ENCODE measurements at places on chromosomes 4 and X. TPM values are rescaled to one million over a fixed set of nuclear protein-coding genes. Genes with fewer than 3 reads are reported as not detected.

DNA sequence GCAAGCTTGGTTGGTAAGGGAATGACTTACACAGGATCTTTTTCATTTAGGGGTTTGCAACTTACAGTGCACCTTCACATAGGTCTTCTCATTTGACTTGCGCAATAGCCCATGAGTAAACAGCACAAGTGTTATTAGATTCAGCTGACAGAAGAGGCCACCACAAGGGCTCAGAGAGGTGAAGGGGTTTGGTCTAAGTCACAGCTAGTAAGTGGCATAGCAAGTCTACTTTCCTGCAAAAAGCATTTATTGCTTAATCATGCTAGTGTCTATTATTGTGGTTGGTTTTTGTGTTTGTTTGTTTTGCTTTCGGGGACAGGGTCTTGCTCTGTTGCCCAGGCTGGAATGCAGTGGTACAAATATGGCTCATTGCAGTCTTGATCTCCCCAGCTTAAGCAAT lies 83.3 kb downstream of the SPRY1 start:
- DNase-seq: no peak

GRCh38 chr4:119032921-119033685 lies 102.5 kb upstream of the MYOZ2 start:
- no peak for DNase-seq

DNA sequence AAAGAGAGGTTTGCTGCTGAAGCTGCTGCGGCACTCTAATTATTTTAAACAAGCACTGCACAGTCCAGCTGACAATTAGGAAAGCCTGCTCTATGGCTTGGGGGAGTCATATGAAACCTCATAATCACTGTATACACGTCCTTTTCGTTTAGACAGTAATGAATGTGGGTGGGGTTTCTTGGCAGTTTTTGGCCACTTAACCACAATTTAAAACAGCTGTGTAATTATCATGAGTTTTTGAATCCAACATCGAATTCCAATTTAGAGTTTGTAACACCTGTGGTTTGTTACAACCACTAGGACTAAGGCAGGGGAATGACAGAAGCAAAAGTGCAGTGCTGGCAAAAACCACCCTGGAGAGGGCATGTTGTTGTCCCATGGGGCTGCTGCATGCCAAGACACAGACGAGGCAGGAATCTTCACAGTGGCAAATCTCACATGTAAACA lies 99.5 kb downstream of the CXXC4 start:
- DNase-seq: no peak

- peak; percentile 1 for DNase-seq
These were observed 109.4 kb downstream of the DLG3 start for GRCh38 chrX:70554081-70554480.

GRCh38 chr4:86927843-86928395 lies 6.9 kb upstream of the AFF1 start:
- peak; percentile 98 for DNase-seq

GRCh38 chrX:38898261-38898660 lies 97.0 kb downstream of the MID1IP1 start:
- DNase-seq: no peak

Gene KCND1
- total RNA-seq: 3.0 TPM

GRCh38 chrX:37468124-37468739 lies 103.2 kb upstream of the LANCL3 start:
- no peak for DNase-seq

- no peak for DNase-seq
These were observed 294.2 kb upstream of the CT83 start for GRCh38 chrX:116756958-116757357.

GRCh38 chr4:7422898-7423180 lies 11.9 kb downstream of the PSAPL1 start:
- DNase-seq: no peak

DNA sequence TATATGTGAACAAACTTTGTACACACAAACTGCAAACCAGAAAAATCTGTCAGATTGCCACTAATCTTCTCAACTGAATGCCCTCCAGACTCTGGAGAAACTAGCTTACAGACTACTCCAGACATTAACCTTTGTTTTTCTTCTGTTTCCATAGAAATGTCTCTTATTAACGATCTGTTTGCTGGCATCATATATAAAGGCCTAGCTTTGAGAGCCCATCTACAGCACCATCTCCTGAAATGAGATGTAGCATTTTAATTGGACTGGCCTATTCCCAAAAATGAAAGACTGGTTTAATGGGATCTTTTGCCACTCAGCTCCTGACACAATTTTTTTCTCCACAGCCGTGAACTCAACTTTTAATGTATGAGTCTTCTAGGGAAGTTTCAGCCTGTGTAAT lies 266.0 kb upstream of the IL1RAPL1 start:
- no peak for DNase-seq

DNA sequence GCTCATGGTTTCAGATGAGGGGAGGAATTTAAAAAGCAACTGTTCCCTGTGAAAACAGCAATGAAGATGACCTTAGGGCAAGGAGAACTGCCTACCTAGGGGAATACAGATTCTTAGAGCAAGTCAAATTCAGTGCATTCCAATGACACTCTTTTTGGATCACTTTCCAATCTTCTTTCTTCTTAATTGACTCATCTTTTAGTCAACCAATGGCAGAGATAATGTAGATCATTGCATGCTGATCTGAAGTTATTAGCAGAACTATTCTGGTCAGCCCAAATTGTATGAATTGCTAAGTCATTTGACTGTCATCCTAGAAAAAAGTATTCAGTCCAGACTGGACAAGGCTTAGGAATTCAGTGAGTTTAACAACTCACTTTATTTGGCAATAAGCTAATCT lies 12.6 kb upstream of the NR3C2 start:
- no peak for DNase-seq

Gene HDX
- 2.0 TPM for total RNA-seq

- no peak for DNase-seq
These were observed 65.5 kb upstream of the HS3ST1 start for GRCh38 chr4:11494232-11494631.

DNA sequence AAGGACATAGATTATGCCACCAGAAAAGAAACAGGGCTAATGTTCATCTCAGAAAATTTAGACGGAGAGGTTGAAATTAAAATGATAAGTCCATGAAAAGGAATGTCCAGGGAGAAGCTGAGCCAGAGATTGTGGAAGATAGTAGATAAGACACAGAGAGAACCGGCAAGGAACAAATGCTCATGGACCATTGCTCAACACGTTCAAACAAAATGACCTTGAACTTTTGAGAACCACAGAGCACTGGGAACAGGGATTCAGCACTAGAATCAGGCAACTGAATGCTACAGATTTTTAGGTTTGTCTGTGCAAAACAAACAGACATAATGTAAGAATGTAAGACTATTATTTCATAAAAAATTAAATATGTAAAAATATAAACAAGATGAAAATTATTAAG lies 206.3 kb downstream of the PDGFC start:
- DNase-seq: peak; percentile 24

Gene CTSO
- total RNA-seq: 2.5 TPM

Gene SLIT2
- 124 TPM for total RNA-seq

GRCh38 chr4:65023081-65023480 lies 613.8 kb upstream of the TECRL start:
- no peak for DNase-seq

Gene ERAS
- total RNA-seq: not detected

Gene RAB9A
- 16.0 TPM for total RNA-seq

- DNase-seq: no peak
These were observed 97.9 kb downstream of the PHKA2 start for GRCh38 chrX:18886005-18886343.

Gene NAA10
- total RNA-seq: 169 TPM

GRCh38 chr4:7721984-7722551 lies 217.6 kb downstream of the AFAP1 start:
- no peak for DNase-seq

Gene ZAR1
- total RNA-seq: not detected

DNA sequence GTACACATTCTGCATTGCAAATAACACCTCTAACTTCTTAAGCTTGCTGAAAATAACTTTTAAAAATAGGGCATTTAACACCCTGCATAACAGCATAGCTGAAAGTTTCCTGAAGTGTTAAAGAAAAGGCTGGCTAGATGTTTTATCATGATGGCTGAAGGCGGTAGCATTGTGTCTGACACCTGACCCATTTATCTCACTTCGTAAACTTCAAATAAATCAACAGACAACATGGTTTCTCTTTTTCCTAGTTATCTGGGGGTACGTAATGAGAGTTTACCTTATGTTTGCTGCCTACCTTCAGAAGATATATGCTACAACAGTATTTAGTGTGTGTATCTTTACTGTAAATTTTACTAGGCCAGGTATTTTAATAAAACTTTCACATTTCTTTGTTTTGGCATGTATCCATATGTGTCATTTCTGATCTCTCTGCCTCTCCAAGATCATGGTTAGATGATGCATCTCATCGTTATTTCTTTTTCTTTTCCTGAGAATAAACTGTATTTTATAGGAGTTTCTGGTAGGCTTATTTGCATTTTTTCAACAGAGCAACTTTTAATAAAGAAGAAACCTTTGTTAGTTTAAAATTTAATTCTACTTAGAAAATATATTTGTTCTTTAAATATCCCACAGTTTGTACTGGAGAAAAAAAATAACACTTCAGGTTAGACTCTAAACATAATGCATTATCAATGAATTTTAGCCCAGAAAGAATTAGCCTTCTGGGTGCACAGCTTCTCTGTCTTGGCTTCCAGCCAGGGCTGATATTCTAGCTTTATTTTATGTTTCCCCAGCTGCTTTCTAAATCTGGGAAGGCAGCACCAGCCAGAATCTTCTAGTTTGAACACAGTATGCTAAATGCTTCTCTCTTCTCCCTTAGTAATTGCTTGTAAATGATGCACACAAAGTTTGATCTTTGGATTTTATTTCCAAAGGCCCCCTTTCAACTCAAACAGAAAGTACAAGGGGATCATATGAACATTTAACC lies 2.9 kb downstream of the NDST4 start:
- DNase-seq: no peak

DNA sequence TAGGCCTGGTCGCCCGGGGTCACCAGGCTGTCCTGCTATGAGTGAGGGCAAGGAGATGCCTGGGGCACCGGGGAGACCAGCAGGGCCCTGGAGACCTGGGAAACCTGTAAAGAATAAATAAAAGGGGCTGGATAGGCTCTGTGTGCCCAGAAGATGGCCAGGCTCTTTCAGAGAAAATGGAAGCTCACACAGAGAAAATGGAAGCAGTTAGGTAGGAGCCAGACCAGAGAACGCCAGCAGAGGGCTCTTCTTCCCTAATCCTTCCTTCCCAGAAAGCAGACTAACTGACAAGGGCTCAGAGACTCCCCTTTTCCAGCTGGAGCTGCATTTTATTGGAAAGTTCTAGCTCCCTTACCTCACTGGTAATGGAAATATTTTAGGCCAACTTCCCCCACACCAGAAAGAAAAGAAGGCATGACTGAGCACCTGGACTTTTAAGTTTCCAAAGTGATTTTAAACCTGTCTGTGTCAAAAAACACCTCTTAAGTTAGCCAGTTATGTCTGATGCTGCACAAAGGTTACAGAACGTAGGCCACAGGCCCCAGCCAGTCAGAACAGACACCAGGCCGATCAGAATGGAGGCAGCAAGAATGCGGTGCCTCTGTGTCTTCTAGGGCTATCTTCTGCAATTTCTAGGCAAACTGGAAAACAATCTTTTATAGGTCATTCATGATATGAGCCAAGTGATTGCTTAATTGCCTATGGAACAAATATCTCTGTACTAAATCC lies 74.0 kb downstream of the ATG4A start:
- peak; percentile 36 for DNase-seq

- no peak for DNase-seq
These were observed 15.6 kb downstream of the CHRNA9 start for GRCh38 chr4:40350627-40351227.

- DNase-seq: no peak
These were observed 261.1 kb upstream of the GATB start for GRCh38 chr4:152021788-152022438.

DNA sequence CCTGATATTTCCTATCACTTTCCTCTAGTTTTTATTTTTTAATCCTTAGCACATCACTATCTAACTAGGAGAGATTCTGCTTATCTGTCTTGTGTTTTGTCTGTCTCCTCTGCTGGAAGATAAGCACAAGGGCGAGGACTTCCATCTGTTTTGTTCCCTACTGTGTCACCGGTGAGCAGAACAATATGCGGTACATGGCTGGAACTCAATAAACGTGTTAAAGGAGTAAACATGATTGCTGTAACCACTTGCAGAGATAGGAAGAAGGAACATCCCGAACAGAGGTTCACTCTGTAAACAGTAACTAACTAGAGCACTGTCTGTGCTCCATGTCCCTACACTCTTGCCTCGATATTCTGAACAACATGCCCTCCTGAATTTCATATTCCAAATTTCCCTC lies 5.2 kb downstream of the HS3ST1 start:
- no peak for DNase-seq

GRCh38 chrX:65846974-65847373 lies 179.5 kb downstream of the MSN start:
- DNase-seq: no peak

GRCh38 chr4:69765751-69766150 lies 5.3 kb upstream of the SULT1B1 start:
- no peak for DNase-seq

- no peak for DNase-seq
These were observed 393.3 kb upstream of the CTSO start for GRCh38 chr4:156346959-156347385.

GRCh38 chrX:153926858-153927671 lies 1.0 kb upstream of the ARHGAP4 start:
- DNase-seq: no peak

DNA sequence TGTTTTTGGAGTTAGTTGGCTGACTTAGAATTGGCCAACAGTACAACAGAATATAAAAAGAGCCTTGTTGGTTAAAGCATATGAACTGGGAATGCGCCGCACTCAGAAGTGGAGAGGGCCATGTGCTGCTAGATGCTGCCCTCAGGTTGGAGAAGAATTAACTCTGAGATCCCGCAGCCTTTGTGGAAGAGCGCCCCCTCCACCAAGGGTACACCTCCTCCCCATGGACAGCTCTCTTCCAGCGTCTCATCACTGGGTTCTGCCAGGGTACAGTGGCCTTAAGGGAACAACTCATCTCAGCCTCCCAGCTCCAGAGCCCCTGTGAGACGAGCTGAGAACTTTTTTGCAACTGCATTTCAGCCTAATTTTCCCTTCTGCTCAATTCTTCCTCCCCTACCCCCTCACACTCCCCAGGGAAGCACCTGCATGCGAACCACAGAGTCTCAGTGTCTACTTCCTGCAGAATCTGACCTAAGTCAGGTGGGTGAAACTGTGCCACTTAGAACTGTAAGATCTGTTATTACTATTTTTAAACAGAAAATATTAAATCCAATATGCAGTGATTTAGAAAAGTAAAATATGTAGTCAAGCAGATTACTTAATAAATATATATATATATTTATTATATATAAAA lies 380.6 kb downstream of the RAB28 start:
- no peak for DNase-seq

GRCh38 chrX:53682885-53683555 lies 3.5 kb downstream of the HUWE1 start:
- peak; percentile 50 for DNase-seq

- no peak for DNase-seq
These were observed 500 bp downstream of the CDX4 start for GRCh38 chrX:73447311-73447794.

DNA sequence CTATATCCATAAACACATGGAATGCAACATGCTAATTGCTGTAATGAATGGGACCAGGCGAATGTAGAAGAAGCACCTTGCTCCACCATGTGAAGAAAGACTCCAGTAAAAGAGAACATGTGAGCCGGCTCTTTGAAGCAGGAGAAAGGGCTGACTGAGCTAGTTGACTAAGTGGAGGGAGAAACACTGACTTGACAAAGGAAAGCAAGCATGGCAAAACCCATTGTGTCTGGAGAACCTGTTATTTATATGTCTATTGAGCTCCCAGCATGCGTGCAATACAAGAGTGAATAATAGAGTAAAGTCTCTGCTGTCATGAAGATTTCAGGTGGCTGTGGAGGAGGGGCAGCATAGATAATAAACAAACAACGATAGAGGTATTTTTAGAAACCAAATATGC lies 559.9 kb downstream of the RAB28 start:
- DNase-seq: no peak

Gene GPR173
- 3.0 TPM for total RNA-seq
